ENCODE measurements at places on chromosomes 13 and 19.

DNA sequence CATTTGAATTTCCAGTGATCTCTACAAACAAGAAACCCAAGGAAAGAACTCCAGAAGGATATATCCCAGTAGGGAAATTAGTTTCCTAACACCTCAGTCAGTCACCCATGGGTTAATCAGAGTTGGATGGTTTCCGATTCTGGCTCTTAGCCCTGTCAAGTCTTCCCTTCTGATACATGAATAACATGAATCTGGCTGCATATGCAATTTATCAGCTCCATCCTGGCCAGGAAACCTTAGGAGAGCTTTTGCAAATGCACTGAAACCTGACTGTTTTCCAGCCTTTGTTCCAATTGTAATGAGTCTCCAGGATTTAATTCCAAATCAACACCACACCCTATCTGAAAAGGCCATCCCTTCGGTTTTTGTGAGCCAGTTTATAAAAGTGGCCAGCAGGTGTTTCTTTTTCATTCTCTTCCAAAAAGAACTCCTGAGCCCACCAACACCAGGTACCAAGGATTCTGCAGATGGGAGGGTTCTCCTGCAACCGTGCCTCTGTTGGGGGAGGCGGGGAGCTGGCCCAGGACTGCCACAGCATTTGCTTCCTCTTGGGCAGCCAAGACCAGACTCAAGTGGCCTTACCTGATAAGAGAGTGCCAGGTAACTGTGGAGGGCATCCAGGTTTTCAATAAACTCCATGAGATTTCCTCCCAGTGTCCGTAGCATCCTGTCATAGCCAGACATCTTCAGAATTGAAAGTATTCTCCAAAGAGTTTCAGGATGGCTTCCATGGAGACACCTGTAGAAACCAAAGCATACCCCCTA, 77.5 kb downstream of the C13orf42 start:
- no peak for DNase-seq

DNA sequence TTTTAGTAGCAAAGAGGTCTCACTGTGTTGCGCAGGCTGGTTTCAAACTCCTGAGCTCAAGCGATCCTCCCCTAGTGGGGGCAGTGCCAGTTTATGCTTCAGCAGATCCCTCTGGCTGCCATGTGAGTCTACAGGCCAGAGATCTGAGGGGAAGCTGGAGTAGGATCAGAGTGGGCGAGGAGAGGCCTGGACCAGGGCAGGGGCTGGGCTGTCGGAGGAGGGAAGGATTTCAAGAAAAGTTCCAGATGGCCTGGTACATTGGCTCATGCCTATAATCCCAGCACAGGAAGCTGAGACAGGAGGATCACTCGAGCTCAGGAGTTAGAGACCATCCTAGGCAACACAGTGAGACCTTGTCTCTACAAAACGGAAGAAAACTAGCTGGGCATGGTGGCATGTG, 9.8 kb downstream of the DHX34 start:
- DNase-seq = no peak

DNA sequence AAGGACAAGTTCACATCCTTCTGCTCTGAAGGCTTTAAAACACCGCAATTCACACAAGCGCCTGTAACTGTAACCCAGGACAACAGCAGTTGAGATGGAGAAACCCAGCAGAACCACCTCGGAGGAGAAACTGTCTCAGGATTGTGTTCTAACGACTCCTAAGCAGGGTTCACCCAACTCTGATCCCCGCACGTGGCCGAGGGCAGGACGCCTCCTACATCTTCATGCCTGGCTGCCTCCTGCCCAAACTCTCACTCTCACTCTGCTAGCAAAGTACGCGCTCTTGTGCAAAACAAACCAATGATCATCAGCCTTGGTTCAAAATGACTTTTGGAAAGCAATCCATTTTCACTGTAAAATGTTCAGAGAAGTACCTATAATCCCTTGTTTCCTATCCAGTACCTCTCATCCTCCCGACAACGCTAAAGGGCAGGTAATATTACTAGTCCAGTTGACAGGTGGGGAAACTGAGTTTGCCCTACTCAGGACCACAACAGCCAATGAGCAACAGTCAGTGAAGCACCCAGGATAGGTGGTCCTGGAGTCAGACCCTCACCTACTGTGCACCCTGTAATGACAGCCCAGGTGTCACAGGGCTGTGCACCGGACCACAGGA, 25.6 kb downstream of the EPS15L1 start:
- no peak for DNase-seq

DNA sequence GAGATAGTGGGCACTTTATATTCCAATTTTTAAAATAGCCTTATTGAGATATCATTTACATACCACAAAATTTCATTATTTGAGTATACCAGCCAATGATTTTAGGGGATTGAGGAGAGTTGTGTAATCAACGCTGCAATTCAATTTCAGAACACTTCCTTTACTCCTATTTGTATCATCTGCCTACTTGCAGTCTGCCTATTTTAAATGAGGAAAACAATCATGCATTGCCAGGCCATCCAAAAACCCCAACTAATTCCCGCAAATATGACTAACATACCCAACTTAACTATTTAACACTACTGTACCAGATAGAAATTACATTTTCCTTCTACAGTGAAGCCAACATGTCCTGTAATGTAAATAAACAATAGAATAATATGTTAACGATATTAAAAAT, 26.7 kb downstream of the CAB39L start:
- DNase-seq = no peak

DNA sequence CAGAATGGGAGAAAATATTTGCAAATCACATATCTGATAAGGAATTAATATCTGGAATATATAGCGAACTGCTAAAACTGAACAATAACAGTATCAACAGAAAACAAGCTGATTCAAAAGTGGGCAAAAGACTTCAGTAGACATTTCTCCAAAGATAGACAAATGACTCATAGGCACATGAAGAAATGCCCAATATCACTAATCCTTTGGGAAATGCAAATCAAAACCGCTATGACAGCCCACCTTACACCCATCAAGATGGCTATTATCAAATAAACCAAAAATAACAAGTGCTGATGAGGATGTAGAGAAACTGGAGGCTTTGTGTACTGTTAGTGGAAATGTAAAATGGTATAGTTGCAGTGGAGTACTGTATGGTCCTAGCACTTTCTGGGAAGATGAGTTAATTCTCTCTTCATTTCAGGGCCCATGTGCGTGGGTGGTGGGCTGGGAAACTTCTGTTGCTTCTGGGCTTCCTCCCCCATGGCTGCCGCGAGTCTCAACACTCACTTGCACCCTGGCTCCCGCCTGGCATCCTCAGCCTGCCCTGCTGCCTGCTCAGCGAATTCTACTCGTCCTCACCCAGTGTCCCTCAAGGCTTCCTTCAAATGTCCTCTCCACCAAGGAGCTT, 12.4 kb upstream of the GJA3 start:
- DNase-seq = no peak

DNA sequence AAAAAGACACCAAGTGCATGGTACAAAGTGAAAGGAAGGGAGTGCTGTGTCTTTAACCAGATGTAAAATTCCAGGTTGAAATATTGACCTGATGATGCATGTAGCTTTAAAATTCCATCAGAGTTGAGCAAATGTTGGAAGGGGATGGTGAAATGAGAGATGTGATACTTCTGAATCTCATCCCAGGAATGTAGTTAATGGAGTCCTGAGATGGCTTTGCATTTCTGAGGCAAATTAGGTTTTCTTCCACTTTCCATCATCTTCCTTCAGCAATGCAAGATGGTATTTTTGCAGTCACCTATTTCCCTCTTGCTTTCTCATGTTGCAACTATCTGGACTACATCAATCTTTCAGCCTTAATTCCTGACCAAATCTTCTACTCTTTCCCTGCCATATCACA, 194.1 kb upstream of the MIR17HG start:
- peak; percentile 59 for DNase-seq

- no peak for DNase-seq
Observed at GRCh38 chr19:42363614-42364346, 26.3 kb downstream of the CNFN start.

DNA sequence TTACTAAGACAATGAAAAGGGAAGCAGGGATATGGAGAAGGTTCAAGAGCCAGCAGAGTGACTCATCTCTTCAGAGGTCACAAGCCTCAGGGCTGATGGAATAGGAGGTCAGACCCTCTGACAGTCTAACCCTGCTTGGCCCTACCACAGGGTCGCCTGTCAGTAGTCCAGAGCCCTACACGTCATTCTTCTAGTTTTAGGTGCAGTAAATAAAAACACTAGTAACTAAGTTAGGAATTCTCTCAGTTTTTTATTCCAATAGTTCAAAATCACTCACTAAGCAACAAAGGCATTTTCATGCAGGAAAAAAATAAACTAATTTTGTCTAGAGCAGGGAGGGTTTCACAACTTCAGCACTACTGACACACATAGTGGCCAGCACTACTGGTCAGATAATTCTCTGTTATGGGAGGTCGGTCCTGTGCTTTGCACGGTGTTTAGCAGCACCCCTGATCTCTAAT, 27.2 kb downstream of the FOXO1 start:
- no peak for DNase-seq

GRCh38 chr19:1451916-1452801, 2.2 kb downstream of the APC2 start:
- peak; percentile 84 for DNase-seq

DNA sequence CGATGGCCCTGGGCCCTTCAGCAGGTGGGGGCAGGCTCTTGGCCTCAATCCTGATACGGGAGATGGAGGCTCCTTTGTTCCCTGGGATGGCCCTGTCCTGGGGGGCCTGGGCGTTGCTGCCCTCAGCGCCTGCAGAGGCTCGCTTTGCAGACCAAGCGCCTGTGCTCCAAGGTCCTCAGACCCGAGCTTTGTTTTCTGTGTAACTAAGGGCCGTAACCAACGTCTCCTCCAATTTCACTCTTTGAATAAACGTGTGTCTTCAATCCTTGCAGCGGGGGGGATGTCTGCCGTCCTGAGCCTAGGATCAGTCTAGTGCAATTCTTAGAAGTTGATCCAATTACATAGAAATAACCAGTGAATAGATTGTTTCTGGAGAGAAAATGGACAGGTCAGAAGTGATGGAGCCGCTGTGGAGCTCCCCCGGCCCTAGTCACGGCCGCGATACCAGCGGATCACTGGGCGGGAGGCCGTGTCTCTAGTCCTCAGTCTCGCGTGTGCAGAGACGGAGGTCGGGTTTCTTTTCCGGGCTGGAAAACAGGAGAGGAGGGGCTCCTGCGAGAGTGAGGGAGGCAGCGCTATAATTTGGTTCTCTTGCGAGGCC, 5.3 kb downstream of the PTBP1 start:
- DNase-seq = no peak

GRCh38 chr13:99948907-99949678, 22.5 kb downstream of the ZIC5 start:
- DNase-seq = no peak

DNA sequence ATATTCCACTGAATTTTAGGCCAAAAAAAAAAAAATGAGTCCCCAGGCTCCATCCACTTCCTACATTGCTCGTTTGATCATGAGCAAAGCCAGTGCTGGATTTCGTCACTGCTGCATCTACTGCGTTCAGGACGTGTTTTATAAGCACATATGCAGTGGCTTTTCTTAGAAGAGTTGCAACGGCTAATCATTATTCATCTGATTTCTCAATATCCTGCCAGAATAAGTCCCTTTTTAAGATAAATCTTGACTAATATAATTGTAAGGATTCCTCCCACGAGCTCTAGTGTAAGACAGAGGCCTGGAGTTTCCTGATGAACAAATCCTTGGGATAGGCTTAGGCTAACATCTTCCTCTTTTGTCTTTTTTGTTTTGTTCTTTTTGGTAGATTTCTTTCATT, 19.5 kb downstream of the FAM124A start:
- peak; percentile 34 for DNase-seq

- no peak for DNase-seq
Observed at GRCh38 chr13:73060251-73061160, 1.7 kb downstream of the KLF5 start.

DNA sequence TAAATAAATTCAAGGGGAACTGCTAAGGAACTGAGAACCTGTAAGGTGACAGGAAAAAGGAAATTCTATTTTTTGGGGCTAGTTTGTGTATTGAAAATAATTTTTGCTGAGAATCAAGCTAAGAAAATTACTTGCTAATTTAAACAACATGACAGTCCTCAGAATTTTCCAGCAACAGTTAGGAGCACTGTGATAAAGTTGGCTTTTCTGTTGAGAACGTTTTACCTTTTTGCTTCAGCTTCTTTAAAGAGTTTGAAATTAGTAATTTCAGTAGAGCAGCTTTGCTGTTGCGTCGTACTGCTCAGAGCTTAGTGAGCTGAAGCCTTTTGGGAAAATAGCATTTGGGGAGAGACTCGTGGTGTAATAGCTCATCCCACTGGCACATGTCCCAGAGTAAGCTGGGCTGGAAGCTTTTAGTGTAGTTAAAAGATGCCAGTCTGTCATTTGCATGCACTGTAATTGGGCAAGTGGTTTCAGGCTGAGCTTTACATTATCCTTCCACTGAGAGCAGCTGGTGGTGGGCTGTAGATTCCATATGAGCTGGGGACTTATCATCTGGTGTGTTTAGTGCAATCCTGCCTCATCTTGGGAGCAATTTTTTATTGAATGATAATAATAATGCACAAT, 69.8 kb downstream of the LRCH1 start:
- DNase-seq = no peak

DNA sequence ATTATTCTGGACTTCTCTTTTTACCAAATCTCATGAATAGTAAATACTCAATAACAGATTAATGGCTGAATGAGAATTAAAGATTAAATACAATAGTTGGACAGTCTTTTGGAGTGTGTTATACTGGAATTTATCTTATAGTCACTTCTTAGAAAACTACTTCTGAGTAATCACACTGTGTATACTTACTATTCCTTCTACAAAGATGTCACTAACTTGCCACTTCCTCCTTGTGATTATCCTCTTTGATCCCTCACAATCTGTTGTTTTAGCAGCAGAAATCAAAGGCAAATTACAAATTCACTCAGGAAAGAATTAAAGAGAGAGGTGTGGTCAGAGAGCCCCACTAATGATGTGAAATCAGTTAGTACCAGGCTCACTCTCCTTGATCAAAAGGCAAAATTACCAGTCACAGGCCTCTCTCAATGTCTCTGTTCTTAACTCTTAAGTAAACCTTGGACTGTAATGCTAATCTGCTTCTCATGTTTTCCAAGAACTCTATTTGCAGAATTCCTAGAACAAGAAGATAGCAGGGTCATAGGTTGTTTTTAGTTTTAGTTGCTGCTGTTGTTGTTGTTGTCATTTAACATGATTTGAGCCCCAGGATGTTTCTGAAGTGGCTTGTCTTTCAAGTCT, 37.3 kb upstream of the FNDC3A start:
- DNase-seq = no peak

GRCh38 chr19:41386442-41386841, 10.1 kb downstream of the TMEM91 start:
- no peak for DNase-seq

GRCh38 chr19:49613374-49613773, 22.4 kb downstream of the PRR12 start:
- DNase-seq = no peak

Data from SK-N-DZ (cell line).